ENCODE measurements at places on chromosomes 12 and 14.

DNA sequence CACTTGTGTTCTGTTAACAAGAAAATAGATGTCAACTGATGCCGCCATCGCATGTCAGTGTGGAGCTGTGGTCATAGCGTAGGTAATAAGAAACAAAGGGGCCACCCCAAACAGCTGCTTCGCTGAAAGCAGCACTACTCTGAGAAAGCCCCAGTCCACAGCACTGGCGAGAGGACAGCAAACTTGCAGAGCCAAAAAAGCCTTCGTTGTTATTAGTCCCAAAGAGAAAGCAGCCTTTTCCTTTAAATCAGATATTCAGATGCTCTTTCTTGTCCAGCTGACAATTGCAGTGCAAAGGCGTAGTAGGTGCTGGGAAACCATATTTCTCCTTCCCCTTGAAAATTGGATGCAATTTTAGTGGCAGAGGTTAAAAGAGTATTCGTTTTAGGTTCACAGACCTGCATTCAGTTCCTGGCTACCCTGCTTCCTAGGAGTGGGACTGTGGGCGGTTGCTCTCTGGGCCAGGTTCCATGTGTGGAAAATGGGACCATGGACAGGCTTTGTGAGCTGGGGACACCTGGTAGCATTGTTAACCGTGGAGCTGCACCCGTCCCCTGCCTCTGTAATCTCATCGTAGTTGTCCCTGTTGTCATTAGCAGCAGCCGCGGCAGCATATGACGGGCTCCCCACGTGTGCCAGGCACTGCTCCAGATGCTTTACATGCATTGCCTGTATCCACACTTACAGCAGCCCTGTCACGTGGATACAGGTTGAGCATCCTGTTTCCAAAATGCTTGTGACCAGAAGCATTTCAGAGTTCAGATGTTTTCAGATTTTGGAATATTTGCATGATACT, 54.2 kb downstream of the ELK3 start:
- DNase-seq: no peak

DNA sequence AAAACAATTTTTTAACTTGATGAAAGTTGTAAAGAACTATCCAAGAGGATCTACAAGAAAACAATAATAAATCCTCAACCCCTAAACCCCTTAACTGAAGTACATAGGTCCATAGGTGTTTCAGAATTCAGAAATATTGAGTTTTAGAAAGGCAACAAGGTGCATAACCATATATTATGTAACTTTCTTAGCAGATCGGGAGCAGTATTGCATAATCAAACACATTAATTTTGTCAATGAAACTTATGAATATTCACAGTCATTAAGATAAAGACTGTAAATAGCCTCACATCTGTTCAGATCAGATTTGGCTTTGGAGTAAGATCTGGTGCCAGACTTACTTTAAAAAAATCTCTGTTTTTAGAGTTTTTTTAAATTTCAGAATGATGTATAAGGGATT, 647.1 kb upstream of the FLRT2 start:
- DNase-seq: no peak

DNA sequence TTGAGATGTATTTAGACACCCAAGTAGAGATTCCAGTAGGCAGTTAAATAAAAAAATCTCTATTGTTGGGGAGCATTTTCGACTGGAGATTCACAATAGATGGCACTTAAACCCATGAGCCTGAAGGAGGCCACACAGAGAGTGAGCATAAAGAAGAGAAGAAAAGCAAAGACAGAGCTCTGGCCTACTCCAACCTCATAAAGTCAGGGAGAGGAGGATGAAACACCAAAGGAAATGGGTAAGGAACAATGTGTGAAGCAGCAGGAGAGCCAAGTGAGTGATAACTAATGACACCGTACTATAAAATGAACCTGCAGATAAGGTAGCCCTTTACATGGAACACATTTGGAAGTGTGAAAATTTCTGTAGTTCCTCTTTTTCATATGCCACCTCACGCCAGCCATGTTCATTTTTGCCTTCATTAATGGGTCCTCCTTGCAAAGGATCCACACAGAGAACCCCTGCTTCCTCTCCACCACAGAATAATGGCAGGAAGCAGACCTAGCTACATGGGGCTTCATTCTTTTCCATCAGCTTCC, 150.0 kb upstream of the SYT10 start:
- DNase-seq: no peak

- DNase-seq: no peak
Observed at GRCh38 chr12:96314723-96315122, 85.5 kb downstream of the CDK17 start.

GRCh38 chr12:5016526-5016925, 27.2 kb upstream of the KCNA5 start:
- no peak for DNase-seq

DNA sequence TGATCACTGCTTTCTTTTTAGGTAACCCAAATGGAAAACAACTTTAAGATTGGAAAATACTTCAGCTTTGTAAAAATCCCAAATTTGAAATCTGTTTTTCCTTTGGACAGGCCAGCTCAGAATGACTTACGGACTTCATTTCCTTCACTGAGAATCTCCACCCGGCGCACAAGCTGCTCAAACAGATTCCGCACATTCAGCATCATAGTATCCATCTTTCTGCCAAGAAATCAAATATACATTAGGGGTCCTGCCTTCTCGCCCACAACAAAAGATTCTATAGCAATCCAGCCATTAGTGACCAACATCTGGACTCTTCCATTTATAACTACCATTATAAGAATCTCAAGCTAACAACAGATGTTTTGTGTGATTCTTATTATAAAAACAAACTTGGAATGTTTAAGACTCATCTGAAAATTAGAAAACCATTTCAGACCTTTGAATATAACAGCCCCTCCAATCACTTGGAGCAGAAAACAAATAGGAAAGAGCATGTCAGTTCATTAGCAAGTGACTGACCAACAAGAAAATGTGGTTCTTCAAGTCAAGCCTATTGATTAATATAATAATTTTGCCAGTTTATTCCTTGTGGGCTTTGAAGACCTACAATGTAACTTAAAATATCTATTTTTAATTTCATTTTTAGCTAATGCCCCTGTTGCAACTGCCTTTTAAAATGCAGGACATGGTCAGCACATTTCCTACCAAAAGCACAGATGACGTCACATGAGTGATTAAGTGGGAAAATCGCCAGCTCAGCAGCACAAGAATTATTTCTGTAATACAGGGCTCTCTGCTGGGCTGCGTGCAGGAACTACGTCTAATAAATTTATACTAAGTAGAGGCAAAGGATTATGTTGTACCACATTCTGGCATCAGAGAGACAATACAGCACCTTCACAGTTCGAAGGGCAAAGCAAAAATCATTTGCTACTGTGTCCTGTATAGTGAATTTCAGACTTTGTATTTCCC, 8.5 kb downstream of the RACGAP1 start:
- no peak for DNase-seq

- DNase-seq: no peak
Observed at GRCh38 chr12:3958534-3958933, 85.3 kb upstream of the PARP11 start.

- no peak for DNase-seq
Observed at GRCh38 chr14:73140811-73141323, 4.6 kb downstream of the PSEN1 start.

GRCh38 chr12:125140279-125141209, 75.3 kb downstream of the AACS start:
- no peak for DNase-seq

DNA sequence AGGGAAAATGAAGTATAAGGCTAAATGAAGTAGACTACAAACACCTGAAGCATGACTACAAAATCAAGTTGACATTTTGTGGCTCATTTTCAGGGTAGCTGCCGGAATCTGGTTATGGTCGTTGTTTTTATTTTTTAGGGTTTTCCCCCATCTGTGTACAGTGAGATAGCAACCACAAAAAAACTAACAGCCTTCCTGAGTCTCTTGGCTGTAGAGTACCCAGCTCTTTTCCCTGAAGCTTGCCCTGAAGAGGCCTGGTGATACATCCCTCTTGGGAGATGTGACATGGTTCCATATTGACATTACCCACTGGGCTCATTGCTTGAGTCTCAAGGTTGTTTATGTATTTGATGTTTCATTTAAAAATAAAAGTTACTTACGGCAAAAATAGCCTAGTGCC, 424.0 kb downstream of the ZFP36L1 start:
- no peak for DNase-seq

- DNase-seq: no peak
Observed at GRCh38 chr14:59871166-59871495, 555 bp upstream of the RTN1 start.

DNA sequence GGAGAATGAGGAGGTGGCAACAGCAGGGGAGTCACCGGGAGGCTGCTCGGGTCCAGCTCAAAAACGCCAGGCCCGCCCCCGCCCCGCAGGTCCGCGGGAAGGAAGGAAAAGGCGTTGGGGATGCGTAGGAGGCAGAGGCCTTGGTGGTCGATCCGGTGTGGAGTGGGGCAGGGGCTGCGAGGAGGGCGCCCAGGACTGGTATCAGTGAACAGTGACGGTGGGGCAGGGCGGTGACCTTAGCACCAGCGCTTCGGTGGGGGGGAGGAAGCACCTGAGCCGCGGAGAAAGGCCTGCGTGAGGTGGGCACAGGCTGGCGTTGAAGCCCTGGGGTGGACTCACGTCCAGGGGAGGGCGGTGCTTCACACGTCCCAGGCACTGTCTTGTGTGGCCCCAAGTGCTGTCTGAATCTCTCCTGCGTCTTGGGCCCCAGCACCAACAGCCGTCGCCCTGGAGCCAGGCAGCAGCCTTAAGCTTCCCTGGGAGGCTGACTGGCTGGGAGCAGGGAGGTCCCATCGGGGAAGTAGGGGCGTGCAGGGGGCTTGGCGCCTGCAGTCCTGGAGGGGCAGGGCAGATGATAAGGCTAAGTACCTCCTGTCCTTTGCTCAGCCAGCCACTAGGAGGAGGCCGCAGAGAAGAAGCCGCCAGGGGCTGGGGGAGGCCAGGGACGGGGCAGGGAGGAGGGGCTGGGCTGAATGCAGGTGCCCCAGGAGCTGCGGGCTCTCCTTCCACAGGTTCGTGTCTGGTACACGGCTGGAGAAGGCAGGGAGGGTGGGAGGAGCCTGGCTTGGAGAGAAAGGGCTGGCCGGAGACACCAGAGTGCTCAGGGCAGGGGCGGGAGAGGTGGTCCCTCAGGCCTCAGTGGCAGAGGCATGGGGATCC, 26.5 kb downstream of the ZBTB42 start:
- DNase-seq: peak; percentile 51

- no peak for DNase-seq
Observed at GRCh38 chr12:83168751-83169150, 482.0 kb downstream of the TMTC2 start.

DNA sequence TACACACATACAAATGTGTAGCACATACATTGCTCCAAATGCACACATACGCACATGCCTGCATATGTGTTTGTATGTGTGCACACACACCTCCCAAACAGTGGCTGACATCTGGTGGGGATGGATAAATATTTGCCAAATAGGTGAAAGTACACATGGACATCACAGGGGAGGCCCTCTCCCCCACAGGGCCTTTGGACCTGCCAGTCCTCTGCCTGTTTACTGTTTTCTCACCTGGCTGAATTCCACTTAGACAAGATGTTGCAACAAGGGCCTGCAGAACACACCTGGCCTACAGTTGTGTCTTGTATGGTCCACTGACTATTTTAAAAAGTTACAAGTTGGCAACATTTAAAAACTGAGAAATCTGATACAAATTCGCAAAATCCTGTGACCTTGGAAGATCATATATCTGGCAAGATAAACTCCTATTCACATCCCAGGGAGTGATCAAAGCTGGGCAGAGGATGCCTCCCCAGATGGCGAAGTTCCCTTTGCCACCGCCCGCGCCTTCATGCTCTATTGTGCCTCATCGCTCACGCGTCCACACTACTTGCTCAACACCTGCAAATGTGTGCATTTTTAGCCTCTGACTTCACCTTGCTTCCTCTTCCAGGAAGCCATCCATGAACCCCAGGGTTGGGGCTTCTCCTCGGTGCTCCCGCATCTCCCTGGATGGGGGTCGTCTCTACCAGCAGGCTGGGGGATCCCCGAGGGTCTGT, 118.4 kb upstream of the FZD10 start:
- no peak for DNase-seq

- DNase-seq: no peak
Observed at GRCh38 chr12:31016057-31016456, 57.6 kb upstream of the DDX11 start.

DNA sequence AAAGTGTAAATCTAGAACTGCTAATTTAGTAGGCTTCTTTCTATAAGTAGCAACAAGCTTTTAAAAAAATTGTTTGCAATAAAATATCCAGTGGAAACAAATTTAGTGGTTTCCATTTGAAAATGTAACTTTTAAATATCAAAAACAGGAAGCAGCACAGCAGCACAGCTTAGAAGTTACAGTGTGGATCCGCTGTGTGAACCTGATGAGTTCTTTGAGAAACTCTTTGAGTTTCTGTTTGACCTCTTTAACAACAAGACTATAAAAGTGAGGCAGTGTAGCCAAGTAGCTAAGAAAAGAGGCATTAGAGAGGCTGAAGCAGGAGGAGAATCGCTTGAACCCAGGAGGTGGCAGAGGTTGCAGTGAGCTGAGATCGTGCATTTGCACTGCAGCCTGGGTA, 178.3 kb downstream of the NAV3 start:
- DNase-seq: no peak

DNA sequence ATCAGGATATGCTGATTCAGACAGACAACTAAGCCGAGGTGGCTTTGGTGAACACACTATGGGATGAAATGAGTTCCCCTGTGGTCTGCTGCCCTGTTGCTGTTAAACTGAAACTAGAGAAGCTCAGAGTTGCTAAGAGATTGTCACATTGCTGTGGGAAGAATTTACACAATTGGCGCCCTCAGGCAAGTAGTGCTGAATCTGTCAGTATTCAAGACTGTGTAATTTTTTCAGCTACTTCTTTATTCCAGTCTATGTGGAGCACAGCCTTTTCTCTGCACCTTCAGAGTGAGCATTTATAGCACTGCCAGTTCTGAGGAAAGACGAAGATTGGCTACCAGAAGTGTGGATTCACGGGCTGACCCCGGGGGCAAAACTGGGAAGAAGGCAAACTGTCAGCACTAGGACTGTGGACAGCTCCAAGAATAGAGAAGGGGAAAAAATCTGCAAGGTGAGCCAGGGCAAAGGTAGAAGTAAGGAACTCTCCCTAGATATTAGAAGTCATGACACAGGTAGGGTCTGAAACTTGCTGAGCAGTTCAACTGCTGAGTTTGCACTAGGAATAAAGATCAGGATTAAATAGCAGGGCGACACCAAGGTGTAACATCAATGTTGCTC, 218.8 kb upstream of the TMPO start:
- DNase-seq: no peak

- DNase-seq: no peak
Observed at GRCh38 chr14:57999979-58000378, 134.1 kb upstream of the SLC35F4 start.

All from T-cell (primary cell).